Natural killer cell treated with Interleukin-12 subunit alpha and Interleukin-12 subunit beta and Interleukin-15 and Interleukin-18, amount 100 ng/mL, for 72 hours (primary cell): ENCODE measurements at places on chromosomes 3 and 15.

DNA sequence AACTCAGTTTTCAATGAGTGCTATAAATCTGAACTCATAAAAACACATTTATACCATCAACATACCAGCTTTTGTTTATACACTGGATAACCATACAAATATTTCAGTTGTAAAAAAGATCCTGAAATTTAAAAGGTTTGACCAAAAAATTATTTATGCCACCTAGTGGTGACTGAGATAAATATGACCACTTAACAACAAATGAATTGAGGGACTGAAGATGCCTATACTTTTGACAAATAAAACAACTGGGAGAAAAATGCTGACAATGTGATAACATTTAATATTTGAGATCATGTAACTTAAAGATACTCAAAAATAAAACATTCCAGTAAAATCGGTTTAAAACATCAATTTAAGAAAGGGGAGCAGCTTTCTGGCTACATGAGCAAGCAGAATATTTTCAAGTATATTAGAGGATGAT, 30.4 kb downstream of the ATG3 start:
- no peak for DNase-seq

GRCh38 chr3:116322750-116323375, 122.4 kb downstream of the LSAMP start:
- DNase-seq: no peak

DNA sequence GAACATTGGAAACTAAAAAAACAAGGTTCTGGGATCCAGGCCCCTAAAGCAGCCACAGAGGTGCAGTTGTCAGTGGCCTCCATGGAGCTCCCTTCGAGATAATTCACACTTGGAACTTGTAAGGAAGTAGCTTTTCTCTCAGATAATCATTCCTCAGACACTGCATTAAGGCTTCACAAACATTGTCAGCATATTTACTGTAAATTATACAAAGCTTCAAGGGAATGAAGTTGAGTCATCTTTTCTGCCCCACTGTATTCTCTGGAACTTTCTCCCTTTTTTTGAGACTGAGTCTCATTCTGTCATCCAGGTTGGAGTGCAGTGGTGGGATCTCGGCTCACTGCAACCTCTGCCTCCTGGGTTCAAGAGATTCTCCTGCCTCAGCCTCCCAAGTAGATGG, 7.1 kb downstream of the BLOC1S6 start:
- DNase-seq: no peak

DNA sequence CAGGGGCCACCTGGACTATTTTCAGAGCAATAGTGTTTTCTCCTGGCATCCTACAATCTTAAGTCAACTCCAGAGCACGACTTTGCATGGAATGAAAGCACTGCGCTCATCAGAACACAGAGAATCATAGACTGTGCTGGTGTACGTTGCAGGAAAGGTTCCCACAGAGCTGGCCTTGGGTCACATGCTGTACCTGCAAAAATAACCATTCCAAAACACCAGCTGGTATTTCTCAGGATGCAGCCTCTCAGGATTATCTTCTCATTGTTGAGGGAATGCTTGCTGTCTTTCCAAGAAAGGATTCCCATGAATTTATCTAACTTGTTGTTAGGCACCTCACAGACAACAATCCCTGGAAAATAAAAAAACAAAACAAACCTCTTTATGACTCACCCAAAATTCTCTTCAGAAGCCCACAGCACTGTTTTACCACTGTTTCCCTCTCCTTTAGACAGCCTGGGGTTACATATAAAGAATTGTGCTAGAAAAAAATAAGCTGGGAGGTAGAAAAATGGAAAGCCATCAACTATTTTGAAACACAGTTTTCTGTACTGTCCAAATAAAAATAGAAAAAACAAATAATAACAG, 131.7 kb downstream of the ATP8B4 start:
- no peak for DNase-seq

DNA sequence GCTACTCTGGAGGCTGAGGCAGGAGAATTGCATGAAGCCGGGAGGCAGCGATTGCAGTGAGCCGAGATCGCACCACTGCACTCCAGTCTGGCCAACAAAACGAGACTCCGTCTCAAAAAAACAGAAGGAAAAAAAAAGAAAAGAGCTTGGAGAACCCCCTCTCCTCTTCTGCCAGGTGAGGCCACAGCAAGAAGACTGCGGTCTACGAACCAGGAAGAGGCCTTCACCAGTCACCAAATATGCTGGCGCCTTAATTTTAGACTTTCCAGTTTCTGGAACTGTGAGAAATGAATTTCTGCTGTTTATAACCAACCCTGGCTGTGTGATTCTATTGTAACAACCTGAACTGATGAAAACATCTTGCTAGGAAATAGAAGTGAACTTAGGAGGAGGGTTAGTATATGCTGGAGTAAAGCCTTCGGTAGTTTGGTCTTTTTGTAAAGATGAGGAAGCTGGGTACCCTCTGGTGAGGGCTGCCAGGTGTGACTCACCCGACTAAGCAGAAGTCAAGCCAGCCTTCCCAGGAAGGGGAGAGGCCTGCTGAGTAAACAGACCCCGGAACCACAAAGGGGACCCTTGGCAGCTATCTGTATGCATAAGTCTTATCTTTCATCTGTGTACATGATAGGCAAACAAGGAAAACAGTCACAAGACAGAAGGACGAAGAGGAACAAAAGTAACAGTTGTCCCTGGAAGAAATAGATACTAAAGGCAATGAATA, 78.7 kb downstream of the KLF13 start:
- DNase-seq: no peak

- DNase-seq: no peak
Measured at GRCh38 chr3:132997404-132998185, 40.6 kb upstream of the TMEM108 start.

DNA sequence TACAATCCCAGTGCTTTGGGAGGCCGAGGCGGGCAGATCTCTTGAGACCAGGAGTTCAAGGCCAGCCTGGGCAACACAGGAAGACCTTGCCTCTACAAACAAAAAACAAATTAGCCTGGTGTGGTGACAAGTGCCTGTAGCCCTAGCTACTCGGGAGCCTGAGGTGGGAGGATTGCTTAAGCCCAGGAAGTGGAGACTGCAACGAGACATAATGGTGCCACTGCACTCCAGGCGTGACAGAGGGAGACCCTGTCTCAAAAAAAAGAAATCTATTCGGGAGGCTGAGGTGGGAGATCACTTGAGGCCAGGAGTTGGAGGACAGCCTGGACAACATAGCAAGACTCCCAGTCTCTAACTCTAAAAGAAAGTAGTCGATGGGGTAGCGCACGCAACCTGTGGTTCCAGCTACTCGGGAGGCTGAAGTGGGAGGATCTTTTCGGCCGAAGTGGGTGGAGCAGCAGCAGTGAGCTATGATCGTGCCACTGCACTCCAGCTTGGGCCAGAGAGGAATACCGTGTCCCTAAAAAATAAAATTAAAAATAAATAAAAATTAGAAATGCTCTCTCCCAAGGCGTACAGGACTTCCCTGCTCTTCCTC, 775 bp downstream of the C3orf33 start:
- DNase-seq: no peak

- DNase-seq: no peak
Measured at GRCh38 chr3:94184781-94185180, 121.9 kb downstream of the NSUN3 start.

DNA sequence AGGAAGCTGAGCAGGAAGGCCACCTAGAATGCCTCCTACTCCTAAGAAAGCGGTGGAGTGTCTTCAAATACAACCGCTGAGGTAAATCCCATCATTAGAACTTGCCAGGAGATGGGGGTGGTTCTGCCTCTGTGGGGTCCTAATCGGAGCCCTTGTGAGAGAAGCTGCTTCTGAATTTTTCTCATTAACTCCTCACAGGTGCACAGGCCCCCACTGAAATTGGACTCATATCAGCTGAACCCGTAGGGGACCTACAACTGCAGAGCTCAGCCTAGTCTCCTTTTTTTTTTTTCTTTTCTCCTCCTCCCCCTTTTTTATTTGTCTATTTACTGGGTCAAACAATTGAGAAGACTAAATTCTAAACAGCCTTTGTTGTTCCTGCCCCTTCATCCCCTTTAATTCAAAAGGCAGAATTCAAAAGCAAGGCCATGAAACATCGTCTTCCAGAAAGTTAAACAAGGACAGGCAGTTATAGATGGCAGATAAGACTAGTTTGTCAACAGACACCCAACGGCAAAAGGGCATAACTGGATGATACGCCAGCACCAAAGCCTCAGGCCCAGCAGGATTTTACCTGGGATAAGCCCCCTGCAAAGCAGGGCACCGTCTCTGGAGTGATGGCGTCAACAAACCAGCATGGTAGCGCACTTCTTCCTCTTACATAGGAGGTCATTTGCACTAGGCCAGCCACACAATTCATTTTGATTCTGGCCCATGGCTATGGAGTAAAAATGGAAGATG, 213.7 kb upstream of the HES1 start:
- DNase-seq: no peak

GRCh38 chr15:43238671-43239131, 17.9 kb upstream of the EPB42 start:
- DNase-seq: no peak

DNA sequence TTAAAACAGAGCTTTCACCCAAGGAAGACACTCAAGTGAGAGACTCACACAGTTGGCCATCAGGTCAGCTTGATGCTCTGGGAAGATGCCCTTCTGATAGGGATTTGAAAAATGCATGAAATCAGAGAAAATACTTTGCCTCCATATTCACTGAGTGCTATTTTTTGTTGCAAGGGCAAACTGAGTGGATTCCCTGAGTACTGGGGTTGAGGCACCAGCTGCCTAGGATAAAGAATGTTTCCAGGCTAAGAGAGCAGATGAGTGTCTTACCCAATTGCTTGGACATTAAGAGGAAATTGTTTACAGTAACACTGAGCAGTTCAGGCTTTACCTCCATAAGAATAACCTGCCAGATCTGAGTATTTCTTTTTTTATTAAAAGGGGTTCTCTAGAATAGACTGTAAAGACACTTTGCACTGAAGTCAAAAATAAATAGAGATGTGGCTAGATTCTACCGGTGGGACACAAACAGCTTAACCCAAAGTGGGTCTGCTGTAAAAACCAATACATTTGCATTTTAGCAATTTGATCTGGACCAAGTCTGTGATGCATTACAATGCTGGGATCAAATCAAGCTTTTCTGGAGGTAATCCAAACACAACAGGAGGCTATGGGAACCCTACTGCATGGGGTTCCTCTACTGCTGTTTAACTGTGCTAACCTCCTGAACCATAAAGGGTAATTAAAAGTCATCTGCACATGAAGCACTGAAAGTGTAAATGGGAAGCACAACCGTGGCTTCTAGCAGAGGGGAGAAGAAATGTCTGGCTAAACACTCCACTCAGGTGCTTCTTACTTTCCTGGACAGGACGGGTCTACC, 238.8 kb upstream of the WNT5A start:
- DNase-seq: no peak

DNA sequence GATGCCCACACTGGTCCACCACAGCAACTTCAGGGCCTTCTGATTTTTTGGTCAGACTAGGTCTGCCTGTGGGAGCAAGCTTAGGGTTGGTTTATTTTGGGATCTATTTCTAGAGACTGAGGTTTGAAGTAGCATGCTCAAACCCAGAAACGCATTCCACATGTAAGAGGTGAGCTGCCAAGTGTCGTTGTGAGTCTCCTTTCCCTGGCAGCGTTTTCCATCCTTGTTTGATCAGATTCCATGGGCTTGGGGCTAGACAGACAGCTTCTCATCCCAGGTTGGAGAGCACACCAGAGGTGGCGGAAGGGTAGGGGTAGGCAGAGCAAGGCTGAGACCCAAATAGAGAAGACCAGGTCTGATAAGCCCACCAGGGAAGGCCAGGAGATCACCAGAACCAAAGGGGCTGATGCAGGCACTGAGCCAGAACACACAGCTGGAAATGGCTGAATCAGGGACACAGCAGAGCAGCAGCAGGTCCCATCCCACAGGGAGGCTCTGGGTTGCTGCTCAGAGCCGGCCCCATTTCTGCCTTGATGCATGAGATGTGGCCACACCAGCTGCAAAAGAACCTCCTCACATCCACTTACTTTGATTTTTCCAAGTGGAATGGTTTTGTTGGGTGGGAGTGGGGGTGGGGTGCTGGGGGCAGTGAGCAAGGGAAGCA, 186.8 kb downstream of the THSD4 start:
- DNase-seq: no peak

GRCh38 chr3:29760226-29760685, 479.4 kb downstream of the RBMS3 start:
- DNase-seq: no peak

DNA sequence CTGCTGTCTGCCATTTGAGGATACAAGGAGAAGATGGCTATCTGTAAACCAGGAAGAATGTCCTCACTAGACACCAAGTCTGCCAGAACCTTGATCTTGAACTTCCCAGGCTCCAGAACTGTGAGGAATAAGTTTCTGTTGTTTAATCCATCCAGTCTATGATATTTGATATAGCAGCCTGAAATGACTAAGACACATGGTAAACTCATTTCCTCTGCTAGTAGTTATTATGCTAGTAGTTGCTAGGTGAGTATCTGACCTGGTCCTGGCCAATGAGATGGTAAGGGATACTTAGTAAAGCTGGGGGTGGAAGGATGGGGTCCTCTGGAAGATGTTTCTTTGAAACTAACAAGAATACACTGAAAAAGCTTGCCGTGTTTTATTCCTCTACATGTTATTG, 280.7 kb upstream of the ARHGEF26 start:
- DNase-seq: no peak

- DNase-seq: no peak
Measured at GRCh38 chr15:55770261-55770660, 27.3 kb upstream of the PRTG start.

DNA sequence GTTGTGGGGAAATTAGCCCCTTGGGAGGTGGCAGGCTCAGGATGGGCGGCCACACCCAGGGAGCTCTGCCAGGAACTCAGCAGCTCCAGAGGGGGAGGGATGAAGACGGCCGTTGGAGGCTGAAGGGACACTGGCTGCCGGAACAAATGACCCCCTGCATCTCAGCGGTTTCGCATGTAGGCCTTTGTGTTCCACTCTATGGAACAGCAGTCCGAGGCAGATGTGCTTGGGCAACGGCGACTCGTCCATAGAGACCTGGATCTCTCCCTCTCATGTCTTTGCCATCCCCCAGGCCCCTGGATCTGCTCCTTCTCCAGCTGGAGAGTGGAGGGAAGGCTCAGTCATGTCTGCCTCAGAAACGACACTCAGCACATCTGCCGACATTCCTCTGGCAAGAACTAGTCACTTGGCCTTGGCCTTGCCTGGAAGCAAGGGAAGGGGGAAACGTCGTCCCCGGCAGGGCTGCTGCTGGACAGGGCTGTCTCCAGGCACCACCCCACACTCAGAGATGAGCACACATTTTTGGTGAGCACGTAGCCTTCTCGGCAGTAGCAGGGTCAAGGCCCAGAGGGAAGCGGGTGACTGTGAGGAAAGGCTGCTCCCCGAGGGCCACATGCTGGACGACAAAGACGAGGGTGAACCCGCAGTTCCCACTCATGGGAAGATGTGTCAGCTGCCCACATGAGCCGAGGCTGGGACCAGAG, 83.8 kb downstream of the ASB7 start:
- no peak for DNase-seq

GRCh38 chr3:53803124-53803815, 42.9 kb downstream of the CHDH start:
- no peak for DNase-seq
